ENCODE measurements at places on chromosomes 13 and 19. TPM values are rescaled to one million over a fixed set of nuclear protein-coding genes. Genes with fewer than 3 reads are reported as not detected.

ZNF763 gene
- 0.87 TPM for total RNA-seq

SMIM44 gene
- not detected for total RNA-seq

F10 gene
- 6.6 TPM for total RNA-seq

PSENEN gene
- total RNA-seq: 66.8 TPM

WDR88 gene
- total RNA-seq: not detected

ZNF296 gene
- total RNA-seq: 0.61 TPM

ZNF471 gene
- 6.2 TPM for total RNA-seq

CERS1 gene
- 0.45 TPM for total RNA-seq

ZNF473 gene
- 6.8 TPM for total RNA-seq

- no peak for DNase-seq
Measured at GRCh38 chr13:95160112-95160906, 140.9 kb downstream of the ABCC4 start.

DNA sequence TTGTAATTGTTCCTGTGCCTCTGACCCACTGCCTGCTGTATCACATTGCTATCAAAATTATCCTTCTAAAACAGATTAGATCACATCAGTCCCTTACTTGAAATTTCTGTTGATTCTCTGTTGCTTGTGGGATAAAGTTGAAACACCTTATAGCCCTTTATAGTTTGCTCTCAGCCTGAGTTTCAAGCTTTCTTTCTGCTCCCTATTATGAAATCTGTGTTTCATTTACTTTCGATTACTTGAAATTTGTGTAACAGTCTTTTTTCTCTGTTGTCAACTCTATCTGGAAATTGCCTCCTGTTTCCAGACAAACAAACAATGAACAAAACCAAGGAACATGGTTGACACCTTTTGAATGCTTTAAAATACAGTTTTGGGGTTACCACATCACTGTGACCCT lies 167.9 kb downstream of the PDS5B start:
- DNase-seq: no peak

DNA sequence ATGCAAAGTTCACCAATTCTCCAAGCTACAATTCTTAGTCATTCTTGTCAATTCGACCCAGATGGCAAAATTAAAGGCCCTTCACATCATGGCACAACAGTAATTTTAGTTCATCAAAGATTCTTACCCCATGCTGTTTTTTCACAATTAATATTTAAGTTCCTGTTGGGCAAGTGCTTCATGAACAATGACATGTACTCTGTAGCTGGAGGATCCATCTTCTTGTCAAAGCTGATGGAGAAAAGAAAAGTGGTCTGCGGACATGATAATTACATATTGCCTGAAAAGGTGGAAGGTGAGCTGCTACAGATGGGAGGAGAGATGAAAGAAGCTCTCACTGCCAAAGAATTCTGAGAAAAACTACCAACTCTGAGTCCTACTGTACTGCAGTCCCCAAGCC lies 1370.3 kb upstream of the SLC10A2 start:
- DNase-seq: no peak
